ENCODE measurements at places on chromosomes 7 and 10.

GRCh38 chr7:111933609-111934008 lies 272.6 kb downstream of the DOCK4 start:
- DNase-seq = no peak

DNA sequence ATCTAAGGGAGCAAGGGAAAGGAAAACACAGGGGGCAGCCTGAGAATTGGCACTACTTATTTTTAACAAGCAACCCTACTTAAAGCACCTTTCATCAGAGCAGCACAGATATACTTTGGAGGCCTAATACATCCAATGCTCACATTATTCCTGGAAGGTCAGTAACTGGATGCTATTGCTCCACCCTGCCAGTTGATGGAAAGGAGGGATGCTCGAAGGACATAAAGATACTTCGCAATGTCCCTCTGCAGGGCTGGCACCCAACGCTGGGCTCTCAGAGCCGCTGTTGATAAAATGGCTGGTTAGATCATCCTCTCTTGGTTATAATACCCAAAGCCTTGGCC lies 307.9 kb upstream of the AOAH start:
- no peak for DNase-seq

GRCh38 chr10:78957471-78958039 lies 111.2 kb upstream of the ZMIZ1 start:
- DNase-seq = no peak

DNA sequence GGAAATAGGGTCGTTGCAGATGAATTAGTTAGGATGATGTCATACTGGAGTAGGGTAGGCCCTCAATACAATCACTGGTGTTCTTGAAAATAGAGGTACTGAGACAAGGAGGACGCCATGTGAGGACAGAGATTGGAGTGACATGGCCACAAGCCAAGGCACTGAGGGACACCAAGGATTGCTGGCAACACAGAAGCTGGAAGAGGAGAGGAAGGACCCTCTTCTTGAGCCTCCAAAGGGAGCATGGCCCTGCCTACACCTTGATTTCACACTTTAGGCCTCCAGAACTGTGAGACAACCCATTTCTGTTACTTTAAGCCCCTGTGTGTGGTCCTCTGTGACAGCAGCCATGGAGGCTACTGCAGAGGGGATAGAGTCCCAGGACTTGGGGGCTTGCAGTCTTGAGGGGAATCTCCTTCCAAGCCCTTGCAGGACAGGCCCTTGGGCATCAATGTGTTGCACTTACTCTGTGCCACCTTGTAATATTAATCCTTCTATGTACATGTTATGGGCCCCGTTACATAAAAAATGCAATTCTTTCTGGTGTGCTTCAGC lies 3.7 kb upstream of the AOC1 start:
- no peak for DNase-seq

DNA sequence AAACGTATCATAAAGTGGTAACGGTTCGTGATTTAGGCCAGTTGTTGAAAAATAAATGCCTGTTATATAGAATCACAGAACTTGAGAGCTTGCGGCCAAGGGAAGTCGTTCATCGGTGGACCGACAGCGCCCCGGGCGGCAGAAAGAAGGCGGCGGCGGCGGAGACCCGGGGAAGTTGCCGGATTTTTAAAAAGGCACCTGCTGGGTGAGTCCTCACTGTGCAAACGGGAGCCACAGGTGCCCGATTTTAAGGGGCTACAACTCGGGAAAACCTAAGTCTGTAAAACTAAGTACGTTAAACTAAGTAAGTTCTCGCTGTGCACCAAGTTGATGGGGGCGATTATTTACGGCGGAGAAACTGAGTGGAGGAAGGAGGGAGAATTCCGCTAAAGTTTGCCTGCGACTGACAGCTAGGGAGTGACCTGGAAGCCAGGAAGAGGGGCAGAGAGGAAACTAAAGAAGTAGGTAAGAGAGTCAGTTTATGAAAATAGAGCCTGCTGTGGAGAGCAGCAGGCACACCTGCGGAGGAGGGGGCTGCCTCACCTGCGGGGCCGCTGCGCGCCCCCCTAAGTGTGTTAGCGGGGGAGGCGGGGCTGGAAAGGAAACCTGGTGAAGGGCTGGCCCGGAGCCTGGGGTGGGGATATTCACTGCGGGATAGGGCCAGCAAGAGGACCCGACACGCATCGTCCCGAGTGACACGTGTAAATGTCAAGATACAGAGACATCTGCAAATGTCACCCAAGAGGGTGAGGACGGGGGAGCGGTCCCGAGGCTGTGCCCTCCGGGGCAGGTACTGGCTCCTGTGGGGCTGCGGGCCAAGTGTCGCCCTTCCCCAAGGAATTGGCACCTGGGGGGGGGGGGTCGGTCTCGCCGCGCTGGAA lies 996 bp downstream of the ADAM12 start:
- DNase-seq = no peak

DNA sequence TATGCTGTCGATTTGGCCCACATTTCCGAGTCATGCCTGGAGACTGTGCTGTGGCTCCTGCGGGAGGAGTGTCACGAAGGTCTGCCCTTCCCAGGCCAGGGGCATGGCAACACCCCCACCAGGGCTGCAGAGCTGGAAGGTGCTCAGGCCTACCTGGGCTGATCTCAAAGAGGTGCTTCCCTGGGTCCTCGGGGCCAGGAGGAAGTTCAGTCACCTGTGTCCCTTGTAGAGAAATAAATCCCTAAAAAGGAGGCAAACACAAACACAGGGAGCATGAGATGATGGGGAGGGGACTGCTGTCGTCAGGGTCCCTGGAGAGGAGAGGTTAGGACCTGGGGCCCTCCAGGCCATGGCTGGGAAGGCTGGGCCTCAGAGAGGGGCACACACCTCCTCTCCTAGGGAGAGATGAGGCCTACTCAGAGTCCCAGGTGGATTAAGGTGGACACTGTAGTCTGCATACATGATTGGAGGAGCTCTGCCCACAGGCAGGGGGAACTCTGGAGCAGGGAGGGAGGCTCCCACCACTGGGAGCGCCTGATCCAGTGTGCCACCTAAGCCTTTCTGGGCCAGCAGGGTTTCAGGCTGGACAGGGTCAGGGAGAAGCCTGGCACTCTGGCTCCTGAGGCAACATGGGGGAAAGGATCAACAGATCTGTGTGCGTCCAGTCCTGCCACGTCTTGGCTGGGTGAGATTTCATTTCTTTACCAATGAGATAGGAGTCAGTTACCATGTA lies 49.4 kb downstream of the ARHGAP22 start:
- DNase-seq = no peak

DNA sequence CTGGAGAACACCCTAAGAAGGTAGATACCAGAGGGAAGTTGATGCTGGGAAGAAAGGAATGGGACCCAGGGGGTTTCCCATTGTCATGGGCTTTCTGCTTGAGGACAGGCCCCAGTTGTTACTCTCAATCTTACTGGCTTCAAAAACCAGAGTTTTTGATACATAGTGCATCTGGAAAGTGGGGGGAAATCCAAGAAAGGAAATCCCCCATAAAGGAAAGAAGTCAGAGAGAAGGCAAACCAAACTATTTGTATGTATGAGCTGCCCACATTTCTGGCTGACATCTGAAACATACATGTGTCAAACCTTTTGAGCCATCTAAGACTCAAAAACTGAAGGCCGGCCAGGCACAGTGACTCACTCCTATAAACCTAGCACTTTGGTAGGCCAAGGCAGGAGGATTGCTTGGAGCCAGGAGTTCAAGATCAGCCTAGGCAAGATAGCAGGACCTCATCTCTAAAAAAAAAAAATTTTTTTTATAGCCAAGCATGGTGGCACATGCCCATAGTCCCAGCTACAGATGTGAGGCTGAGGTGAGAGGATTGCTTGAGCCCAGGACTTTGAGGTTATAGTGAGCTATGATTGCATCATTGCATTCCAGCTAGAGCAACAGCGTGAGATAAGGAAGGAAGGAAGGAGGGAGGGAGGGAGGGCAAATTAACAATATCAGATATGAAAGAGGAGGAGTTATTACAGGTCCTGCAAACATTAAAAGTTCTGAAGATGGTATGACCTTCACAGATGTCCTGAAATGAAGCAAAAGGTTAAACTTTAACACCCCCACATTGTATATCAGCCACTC lies 6.7 kb upstream of the COA1 start:
- DNase-seq = no peak
